ENCODE measurements at places on chromosomes 2 and 18.
A peak's percentile ranks its signal among the peaks of the same experiment; 100 is the strongest.

DNA sequence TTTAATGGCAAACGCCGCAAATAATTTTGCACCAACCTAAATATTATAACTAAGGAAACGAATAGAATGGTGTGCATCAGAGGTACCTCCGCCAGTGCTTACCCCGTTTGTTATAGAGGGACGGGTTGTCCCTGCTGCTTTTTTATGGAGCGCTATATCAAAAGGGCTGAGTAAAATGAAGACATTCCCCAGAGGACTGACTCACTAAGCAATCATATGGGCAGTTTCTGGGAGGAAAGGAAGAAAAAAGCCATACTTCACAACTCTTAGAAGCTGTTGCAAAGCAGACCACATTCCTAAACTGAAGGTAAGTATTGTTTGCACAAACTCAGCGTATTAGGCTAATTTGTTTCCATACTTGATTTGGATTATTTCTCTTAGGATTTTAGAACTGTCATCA lies 12.9 kb downstream of the ID2 start:
- DNase-seq = no peak

DNA sequence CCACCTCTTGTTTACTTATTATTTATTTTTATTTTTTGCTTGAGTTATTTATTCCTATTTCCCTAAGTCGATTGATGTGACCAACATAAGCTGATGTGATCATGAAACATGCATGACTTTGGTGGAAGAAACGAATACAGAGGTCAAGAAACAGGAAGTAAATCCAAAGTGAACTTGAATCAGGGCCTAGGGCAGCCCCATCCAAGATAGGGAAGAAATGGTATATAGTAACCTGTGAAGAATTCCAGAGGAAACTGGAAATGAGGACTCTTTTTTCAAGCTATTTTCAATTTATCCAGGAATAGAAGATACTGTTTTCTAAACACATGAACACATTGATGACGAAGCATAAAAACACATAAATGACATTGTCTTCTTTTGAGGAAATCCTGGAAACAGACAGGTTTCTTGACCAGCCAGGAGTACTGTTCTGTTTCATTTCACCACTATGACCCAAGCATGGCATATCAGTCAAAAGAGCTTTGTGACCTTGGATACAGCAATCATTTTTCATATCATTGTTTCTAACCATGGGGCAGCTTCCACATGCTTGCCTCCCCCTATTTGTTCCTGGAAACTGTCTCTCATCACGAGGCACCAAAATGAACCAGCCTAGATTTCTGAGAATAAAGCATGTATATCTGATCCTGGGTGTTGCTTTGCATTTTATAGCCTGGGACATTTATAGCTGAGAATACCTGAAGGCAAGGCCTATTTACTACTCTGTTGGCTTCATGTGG lies 9.1 kb upstream of the LCLAT1 start:
- DNase-seq = no peak

GRCh38 chr2:229665158-229665557 lies 49.2 kb downstream of the DNER start:
- no peak for DNase-seq

DNA sequence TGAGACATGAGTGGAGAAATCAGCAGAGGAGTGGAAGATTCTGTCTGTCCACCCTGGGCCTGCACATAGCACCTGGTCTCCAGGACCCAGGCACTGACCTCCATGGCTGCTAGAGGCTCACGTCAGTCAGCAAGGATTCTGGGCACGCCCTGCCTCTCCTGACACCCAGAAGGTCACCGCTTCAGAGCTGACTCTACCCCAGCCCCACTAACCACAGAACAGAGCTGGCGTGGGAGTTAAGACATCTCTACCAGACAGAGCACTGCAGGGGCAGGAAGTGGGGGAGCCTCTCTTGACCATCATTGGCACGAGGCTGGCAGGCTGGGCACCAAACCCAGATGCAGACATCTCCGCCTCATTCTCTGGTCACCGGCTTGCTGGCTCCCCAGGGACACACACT lies 3.0 kb downstream of the ADCY3 start:
- DNase-seq = no peak

GRCh38 chr2:97806738-97807618 lies 93.6 kb downstream of the ZAP70 start:
- DNase-seq = peak; percentile 56

- no peak for DNase-seq
Observed at GRCh38 chr2:136395582-136395981, 277.6 kb upstream of the CXCR4 start.

- DNase-seq = peak; percentile 51
Observed at GRCh38 chr2:106095478-106096298, 98.4 kb downstream of the UXS1 start.

GRCh38 chr18:76958692-76959341 lies 136.5 kb downstream of the ZNF236 start:
- DNase-seq = no peak

DNA sequence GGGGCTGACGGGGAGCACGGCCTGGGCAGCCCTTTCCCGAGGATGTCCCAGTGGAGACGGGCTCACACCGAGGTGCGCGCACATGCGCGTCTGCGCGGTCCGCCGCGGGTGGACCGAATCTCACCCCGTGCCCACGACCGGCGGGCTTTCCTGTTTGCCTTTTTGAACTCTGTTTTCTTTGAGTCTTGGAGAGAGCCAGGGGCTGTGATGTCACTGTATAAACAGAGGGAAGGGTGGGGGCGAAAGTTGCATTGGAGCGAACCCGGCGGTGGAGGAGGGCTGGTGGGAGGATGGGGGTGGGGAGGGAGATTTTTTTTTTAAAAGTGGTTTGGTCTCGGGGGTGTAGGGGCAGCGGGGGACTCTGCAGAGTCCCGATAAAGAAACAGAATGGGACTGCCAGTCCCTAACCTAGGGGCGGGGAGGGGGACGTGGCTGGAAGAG lies 141.2 kb upstream of the CTAGE1 start:
- DNase-seq = no peak

DNA sequence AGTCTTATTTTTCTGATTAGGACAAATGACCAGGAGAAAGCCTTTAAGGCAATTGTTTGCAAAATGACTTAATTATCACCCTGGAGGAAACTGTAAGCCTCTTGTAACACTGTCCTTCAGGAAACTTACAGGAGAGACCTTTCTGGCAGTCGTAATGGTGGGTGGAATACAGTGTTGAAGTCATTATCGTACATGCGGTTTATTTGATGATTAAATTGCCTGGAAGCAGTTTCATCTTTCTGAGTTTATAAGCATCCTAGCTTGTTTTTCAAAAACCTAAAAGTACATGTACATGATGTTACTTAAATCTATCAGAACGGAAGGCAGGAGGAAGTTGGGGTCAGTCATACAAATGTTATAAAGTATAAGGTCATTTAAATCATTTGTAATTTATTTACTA lies 86.2 kb upstream of the RAB27B start:
- no peak for DNase-seq

GRCh38 chr2:44107974-44108373 lies 60.7 kb upstream of the PPM1B start:
- DNase-seq = no peak

DNA sequence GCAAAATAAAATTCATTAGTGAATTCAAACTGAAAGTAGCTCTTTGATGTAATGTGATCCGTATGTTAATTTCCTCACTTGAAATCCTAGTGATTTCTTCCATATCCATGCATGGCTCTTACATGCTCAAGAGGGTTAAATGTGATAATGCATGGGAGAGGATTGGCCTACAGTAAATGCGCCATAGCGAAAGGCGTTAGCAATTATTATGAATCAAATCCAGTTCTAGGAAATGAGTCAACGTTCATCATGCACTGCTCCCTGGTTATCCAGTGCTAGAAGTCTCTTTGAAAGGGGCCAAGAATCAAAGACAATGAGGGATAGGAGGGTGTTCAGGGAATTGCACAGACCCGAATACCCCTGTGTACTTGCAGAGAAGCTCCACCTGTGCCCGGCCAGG lies 101.4 kb upstream of the RASGRP3 start:
- no peak for DNase-seq

DNA sequence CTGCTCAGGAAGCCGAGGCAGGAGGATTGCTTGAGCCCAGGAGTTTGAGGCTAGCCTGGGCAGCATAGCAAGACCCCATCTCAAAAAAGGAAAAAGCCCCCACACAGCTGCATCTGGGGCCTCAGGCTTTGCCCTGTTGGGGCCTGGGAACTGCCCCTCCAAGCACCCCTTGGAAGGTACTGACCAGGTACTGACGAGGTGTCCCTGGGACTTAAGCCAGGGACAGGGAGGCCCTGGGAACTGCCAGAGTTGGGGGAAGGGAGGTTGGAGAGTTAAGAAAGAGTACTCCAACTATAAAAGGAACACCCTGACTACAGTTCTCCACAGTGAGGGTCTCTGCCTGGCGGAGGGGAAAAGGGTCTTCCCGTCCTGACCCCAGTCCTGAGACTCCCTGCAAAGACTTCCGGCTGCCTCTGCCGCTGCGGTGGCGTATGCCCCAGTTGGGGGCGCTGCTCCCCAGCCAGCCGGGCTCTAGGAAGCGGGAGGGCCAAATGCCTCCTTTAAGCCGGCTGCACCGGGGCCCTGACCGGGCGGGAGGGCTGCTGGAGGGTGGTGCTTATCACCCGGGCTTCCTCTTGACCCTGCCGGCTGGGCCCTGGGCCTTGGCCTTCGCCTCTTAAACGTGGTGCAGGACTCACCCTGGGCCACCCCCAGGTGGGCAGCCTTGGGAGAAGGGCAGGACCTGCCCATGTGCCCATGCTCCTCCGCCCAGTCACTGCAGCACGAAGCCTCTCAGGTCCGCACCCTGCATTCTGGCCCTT lies 12.8 kb downstream of the SLC30A3 start:
- no peak for DNase-seq

DNA sequence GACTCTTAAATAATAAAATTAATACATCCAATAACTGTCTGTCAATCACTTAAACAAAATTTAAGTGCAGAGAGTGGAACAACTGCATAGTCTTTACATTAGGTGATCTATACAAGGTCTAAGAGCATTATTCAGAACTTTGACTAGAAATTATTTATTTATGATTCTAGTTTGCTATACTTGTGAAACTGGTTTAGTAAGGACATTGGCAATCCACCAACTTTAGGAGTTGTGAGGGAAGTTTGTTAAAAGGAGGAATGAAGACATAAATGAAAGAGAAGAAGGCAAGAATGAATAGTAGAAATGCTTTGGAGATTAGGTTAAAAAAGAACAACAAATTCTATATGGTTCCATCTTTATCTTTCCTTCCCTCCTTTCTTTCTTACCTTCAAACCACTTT lies 217.5 kb downstream of the GPD2 start:
- no peak for DNase-seq

- DNase-seq = no peak
Observed at GRCh38 chr2:109595644-109596043, 18.1 kb downstream of the SEPTIN10 start.

DNA sequence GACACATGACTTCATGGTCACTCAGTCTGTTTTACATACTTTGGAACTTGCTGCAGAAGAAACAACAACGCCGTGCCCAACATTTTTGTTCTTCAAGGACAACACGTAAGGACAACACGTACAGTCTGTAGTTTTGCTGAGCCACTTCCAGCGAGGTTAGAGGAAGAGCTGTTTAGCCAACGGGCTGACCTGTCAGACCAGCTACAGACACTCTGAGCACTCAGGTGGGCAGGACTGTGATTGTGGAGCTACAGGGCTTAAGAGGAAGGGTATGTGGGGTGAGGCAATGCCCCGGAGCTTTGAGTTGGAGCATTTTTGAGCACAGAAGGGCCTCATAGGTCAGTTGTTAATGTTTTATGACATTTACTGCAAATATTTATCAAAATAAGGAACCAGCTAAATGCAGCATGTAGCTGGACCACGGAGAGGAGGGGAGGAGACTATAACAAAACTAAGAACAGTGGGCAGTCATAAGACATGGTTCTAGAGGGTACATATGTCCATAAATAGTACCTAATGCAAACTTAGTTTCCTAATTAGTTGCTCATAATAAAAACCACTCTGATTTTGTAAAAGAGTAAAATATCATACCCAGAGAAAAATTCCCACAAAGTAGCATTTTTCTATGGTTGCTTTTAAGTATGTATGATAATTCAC lies 26.3 kb upstream of the NPC1 start:
- no peak for DNase-seq

DNA sequence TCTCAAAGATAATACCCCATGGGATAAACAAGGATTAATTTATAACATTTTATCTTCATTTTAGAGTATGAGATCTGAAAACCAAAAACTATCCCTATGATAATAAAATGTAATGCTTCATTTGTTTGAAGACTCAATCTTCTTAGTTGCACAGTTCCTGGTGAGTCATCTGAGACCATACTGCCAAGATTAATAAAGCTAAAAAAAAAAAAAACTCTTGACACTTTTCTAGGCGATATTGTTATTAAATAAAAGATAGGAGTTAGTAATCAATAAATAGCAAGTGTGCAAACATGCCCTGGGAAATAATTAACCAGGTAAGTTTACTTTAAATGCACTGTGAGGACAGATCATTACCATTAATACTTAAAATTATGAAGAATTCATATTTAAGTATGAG lies 83.9 kb downstream of the RPE start:
- DNase-seq = no peak

DNA sequence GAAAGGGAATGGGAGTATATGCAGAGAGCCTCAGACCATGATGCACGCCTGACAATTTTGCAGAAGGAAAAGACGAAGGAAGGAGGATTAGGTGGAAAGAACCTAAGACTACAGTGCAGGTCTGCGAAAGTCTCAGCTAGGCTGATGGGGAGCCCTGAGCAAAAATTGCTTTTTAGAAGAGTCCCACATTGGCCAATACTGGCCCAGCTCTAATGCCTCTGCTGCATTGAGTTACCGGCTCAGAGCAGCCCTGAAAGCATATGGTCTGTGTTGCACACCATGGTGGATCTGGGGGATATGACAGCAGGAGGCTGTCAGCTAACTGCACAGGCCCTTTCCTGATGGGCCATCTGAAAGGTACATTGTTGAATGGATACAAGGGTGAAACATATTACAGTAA lies 48.3 kb upstream of the CAVIN2 start:
- DNase-seq = no peak

DNA sequence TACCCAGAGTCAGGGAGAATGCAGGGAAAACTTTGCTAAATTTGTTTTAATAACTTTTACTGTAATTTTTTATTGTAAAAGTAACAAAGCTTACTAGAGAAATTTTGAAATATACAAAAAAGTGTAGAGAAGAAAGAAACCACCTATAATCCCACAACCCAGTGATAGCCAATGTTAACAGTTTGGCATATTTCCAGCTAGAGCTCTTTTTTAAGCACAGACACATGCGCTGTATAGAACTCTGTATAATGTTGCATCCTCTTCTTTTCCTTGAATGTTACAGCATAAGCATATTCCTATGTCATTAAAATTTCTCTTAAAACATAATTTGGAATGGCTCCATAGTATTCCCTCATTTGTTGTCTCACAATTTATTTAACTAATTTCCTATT lies 37.4 kb upstream of the EPAS1 start:
- DNase-seq = no peak

- DNase-seq = no peak
Observed at GRCh38 chr18:62368100-62368499, 43.0 kb downstream of the TNFRSF11A start.

DNA sequence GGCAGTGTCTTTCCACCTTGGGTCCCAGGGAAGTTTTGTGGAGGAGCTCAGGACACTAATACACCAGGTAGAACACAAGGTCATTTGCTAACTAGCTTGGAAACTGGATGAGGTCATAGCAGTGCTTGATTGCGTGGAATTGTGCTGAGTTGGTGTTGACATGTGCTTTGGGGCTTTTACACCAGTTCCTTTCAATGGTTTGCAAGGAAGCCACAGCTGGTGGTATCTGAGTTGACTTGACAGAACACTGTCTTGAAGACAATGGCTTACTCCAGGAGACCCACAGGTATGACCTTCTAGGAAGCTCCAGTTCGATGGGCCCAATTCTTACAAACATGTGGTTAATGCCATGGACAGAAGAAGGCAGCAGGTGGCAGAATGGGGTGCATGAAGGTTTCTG lies 5.9 kb downstream of the CTLA4 start:
- no peak for DNase-seq

Measured in stimulated activated CD8-positive, alpha-beta memory T cell treated with anti-CD3 and anti-CD28 coated beads, Interleukin-4, amount 100 ng/mL, for 1 hour (primary cell).